ENCODE measurements at places on chromosomes 11 and 22. TPM values are rescaled to one million over a fixed set of nuclear protein-coding genes. Genes with fewer than 3 reads are reported as not detected.

Gene OR10G7
- not detected for polyA plus RNA-seq

Gene CD6
- 74.1 TPM for polyA plus RNA-seq

Gene CCDC73
- polyA plus RNA-seq: 0.25 TPM

Gene C11orf86
- polyA plus RNA-seq: 0.14 TPM

Gene OR52N4
- polyA plus RNA-seq: 0.73 TPM

Gene F2
- polyA plus RNA-seq: 0.07 TPM

Gene BIK
- polyA plus RNA-seq: 5.5 TPM

Gene RIMBP3B
- polyA plus RNA-seq: 0.68 TPM

Gene CFAP68
- 36.4 TPM for polyA plus RNA-seq

Gene GATD1
- polyA plus RNA-seq: 31.2 TPM

Gene RELA
- polyA plus RNA-seq: 41.9 TPM

Gene DEFB131B
- polyA plus RNA-seq: not detected

Gene POLD3
- 7.5 TPM for polyA plus RNA-seq

Gene BAIAP2L2
- 3.5 TPM for polyA plus RNA-seq

Gene DGAT2
- 5.3 TPM for polyA plus RNA-seq

Gene TMEM132A
- 5.7 TPM for polyA plus RNA-seq

Gene HBB
- 22.3 TPM for polyA plus RNA-seq

Gene VSIG10L2
- 0.84 TPM for polyA plus RNA-seq

Gene PARVA
- 7.8 TPM for polyA plus RNA-seq

Gene ADAMTS15
- polyA plus RNA-seq: 2.8 TPM

Gene UPB1
- 6.3 TPM for polyA plus RNA-seq

Gene RFPL3
- 0.11 TPM for polyA plus RNA-seq

Gene ZNF280B
- polyA plus RNA-seq: 0.55 TPM

Gene LRRC10B
- 2.7 TPM for polyA plus RNA-seq

Gene GP1BB
- 9.6 TPM for polyA plus RNA-seq

Gene CNGA4
- polyA plus RNA-seq: 0.27 TPM

Gene UPK3A
- 1.0 TPM for polyA plus RNA-seq

Gene KDELR3
- polyA plus RNA-seq: 1.9 TPM

Gene OR52H1
- not detected for polyA plus RNA-seq

Gene TMEM191C
- 5.1 TPM for polyA plus RNA-seq

Gene SOX6
- polyA plus RNA-seq: 1.2 TPM

Gene BTG4
- 0.25 TPM for polyA plus RNA-seq

Gene TSGA10IP
- 0.05 TPM for polyA plus RNA-seq

Gene CCDC117
- 18.8 TPM for polyA plus RNA-seq

Gene TRIM3
- 8.3 TPM for polyA plus RNA-seq

Gene OR51I1
- not detected for polyA plus RNA-seq

Gene ELMOD1
- polyA plus RNA-seq: 0.34 TPM

Gene CNTF
- 0.16 TPM for polyA plus RNA-seq

Gene SERPING1
- polyA plus RNA-seq: 164 TPM

Gene TRPC6
- polyA plus RNA-seq: 0.55 TPM

Gene OTOG
- polyA plus RNA-seq: 0.05 TPM
